ENCODE measurements at places on chromosomes 12 and 14.

GRCh38 chr14:51844081-51844881 is 16.1 kb upstream of the GNG2 start:
- no peak for DNase-seq

GRCh38 chr12:93979189-93979588 is 169.2 kb upstream of the PLXNC1 start:
- DNase-seq, result no peak

- no peak for DNase-seq
Observed at GRCh38 chr12:50120953-50121352, 8.9 kb downstream of the COX14 start.

GRCh38 chr14:50769863-50770500 is 61.0 kb downstream of the NIN start:
- DNase-seq, result no peak

- DNase-seq, result no peak
Observed at GRCh38 chr12:52347551-52348510, 19.4 kb downstream of the KRT85 start.

GRCh38 chr12:57893431-57894353 is 47.2 kb upstream of the CTDSP2 start:
- no peak for DNase-seq

DNA sequence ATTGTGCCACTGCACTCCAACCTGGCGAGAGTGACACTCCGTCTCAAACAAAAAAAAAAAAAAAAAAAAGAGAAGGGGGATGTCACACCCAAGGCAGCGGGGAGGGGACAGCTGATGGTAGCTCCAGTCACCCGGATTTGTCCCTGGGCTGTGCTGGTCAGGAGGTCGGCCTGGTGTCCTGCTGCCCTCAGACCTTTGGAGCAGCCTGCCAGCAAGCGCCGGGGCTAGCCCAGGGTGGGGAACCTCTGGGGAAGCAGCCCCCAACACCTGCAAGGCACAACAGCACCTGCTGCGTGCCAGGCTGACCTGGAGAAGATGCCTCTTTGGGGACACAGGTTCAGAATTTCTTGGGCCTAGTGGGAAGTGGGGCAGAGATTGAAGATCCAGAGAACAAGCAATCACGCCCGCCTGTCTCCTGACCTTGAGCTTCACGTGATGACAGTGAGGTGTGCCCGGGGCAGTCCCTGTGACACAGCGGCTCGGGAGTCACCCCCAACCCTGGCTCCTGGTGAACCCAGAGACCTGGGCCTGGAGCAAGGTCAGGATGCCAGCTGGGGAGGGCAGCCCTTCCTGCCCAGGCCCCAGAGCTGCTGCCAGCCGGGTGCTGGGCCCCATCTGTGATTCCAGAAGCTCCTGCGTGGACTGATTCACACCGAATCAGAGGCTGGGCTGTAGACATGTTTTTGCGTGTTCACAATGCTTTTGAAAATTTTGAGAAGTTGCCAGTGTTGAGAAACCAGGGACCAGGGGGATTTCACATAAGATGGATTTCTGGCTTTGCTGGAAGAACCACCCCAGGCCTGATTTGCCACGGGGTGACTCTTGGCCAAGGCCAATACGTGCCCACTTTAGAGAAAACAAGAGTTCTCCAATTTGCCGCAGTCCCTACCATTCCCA is 66.4 kb downstream of the RFLNA start:
- no peak for DNase-seq

DNA sequence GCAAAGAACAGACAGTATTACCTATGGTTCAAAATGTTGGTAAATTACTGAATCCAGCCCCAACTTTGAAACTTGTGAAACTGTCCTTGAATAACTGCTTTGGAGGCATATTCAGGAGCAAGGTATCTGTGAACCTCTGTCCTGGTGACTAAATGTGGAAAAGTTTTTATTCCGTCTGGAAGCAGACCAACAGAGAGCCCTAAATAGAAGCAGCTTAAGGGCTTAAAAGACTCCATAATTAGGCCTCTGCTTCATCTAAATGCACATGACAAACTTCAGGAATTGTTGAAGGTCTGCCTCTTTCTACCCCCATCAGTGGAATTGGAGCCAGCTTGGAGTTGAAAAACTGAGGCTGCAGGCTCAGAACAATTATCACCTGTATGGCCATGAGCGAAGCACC is 276.5 kb downstream of the KCNH5 start:
- no peak for DNase-seq

DNA sequence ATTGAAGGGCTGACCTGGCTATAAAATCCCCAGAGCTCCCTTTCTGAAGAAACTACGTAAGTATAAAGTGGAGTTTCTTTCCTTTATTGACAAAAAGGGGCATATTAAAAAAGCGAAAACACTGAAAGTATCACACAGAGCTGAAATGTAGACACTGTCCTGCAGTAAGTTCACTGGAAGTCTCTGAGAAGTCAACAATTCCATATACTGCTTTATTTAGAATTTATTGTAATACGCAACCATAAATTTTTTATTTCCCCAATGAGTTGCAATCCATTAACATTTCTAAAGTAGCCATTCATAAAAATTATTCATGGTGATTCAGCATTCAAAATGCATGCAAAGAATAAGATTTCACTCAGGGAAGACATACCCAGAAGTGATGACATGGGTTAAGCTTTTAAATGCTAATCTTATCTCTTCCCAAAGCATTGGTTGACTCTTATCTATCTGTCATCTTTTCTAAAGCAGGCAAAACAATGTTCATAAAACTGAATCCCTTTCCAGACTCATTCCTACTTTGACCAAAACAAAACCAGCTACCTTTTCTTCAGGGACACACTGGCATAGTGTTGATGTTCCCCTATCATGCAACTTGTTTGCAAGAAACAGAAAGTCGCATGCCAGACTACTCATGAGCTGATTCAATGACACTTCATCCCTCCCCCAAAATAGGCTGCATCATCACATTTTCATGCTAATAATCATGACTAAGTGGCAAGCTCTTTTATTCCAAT is 17.3 kb downstream of the KITLG start:
- no peak for DNase-seq

- no peak for DNase-seq
Observed at GRCh38 chr12:102769323-102769916, 147.6 kb downstream of the PAH start.

DNA sequence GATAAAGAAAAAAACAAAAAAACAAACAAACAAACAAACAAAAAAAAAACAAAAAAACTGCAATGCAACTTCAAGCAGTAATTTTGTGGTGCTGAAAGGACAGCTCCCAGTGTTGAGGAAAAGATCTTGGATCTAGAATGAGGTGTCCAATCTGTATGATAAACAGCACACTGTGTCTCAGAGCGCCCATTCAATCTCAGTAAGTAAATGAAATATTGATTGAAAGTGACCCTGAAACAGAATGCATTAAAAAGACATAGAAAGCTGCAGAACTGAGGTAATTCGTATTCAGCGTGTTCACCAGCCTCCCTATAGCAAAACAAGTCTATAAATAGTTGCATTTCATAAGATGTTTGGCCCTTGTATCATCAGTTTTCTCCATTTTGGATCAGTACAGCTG is 153.0 kb downstream of the NOVA1 start:
- DNase-seq, result no peak

DNA sequence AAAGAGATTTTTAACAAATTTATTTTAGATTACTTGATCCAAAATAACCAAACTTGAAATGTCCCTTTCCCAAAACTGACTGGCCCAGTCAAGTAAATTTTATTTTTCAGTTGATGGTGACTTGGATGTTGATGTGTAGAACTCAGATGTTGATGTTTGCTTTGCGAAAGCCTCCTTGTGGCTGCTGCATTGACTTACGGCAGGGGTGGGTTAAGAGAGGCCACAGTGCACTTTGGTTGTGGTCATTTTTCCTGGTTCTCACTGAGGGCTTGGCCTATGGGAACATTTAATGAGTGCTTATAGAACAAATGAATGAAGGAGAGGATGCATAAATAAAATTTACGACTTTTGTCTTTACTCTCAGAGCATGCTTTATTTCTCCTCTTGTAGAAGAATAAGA is 52.6 kb downstream of the SLCO1B3 start:
- no peak for DNase-seq

DNA sequence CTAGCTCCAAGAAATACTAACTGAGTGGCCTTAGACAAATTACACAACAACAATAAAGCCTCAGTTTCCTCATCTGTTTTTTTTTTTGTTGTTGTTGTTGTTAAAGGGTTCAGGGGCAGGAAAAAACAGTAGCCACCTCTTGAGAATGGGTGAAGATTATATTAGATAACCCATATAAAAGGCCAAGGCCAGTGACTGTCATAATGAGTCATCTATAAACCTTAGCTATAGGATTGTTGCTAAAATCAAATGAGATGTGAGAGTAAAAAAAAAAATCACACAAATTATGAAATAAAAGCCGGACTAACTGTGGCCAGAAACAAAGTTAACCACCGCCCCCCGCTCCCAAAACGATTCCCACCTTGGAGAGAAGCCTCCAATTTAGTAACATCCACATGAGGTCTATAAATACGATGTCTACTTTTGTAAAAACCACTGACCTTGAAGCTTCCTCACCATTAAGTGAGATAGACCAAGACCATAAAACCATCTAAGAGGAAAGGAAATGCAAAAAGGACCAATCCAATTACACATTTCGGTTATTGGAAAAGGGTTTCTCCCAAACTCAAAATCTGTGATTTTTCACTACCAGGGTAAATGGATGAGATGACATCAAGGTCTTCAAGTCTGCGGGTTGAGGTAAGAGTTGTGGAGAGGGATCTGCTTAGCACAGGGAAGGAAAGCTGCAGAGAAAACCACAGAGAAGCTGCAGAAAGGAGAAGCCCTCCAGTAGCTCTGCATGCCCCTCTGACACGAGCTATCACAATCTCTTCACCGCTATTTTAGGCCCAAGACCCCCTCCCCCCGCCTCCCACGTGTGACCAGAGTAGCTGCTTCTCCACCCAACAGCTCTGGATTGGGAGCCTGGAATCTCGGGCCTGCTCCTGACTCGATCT is 1.0 kb downstream of the NAA25 start:
- DNase-seq, result no peak

- no peak for DNase-seq
Observed at GRCh38 chr14:105102893-105103292, 37.7 kb upstream of the GPR132 start.

DNA sequence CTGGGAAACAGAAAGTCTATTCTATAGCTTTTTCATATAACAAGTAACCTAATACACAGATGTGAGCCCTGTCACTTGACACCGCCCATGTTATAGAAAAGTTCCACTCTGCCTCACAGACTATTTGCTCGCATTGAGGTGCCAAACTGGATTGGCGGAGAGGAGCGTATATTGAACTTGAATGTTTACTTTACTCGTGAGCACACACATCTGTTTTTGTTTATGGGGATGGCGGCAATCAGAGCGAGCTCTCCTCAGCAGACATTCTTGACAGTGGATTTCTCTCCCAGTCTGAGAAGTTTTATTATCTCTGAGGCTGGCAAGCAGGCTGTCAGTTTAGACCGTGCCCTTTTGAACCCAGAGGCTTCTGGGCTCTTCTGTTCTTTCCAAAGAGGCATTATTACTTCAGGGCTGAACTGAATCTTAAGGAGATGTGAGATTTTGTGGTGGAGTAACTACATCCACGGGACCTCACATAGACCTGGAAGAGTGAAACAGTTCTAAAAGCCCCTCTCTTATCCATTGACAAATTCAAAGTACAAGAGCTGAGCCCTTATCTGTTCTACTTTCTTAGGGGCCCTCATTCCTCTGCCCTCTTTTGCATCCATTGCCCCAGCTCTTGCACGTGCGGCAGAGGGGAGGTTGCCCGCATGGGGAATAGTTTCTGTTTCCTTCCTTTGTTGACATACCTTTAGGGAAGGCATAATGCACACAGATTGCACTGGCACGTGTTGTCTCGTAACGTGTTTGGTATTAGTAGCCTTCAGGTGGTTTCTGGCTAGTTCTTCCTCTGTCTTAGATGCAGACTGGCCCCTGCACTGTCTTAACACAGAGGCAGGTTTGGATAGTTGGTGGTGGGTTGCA is 68.2 kb downstream of the DRAM1 start:
- no peak for DNase-seq

DNA sequence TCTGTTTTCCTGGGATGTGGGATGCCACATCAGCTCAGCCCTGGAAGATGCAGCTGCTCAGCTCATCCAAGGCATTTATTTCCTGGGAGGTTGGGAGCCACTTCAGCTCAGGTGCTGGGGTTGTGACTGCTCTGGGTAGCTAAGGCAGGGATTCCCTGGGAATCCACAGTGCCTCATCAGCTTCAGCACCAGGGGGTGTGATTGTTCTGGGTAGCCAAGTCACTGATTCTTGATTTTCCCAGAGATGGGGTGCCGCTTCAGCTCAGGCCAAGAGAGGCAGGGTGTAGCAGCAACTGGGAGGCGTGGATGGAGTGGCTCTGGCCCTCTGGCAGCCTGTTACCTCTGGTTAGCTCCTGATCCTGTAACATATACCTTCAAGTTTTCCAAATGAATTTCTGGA is 81.3 kb upstream of the PRMT8 start:
- no peak for DNase-seq

DNA sequence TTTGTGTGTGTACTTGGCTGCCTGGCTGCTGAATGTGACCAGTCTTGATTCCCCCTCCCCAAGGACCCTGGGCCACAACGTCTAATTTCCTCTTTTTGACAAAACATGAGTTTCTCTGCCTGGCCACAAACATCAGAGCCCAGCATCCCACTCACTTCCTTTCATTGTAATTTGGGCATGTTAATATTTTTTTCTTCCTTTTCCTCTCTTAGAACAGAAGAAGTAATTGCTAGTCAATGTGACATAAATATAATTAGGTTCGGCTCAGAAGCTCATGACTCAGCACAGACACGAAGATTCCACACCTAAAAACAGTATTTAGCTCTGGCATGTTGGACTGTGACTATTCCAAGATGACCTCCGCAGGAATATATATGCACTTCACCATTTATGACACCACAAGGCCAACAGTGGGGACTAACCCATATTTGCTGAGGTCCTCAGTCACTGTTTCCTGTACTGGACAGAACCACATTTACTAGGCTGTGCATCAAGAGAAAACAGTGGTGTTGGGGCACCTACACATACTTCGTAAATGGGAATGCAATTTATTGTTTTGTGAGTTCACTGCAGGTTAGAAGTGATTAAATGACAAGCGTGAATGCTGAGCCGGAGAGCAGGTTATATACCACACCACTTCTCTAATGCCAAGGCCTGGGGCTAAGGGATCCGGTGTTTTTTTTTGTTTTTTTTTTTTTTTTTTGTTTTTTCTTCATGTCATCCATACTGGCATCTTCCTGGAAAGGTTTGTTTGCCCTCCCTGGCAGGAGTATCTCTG is 4.2 kb downstream of the GSG1 start:
- no peak for DNase-seq

- no peak for DNase-seq
Observed at GRCh38 chr14:75277008-75277814, 1.4 kb upstream of the FOS start.
